ENCODE measurements at places on chromosomes 3 and 15.

- no peak overlapping the region for H3K4me3 ChIP-seq
- DNase-seq, result no peak
- H3K27me3 ChIP-seq, result no peaks in the 10 kb centered on the region
- H3K4me1 ChIP-seq, result no peaks in the 10 kb centered on the region
- no peaks in the 10 kb centered on the region for H3K36me3 ChIP-seq
- H3K27ac ChIP-seq, result no peak overlapping the region
Observed at GRCh38 chr15:53536479-53537120, 222.9 kb downstream of the WDR72 start.

GRCh38 chr15:42073418-42073817 is 20.9 kb downstream of the PLA2G4D start:
- no peaks in the 10 kb centered on the region for H3K4me1 ChIP-seq
- DNase-seq, result no peak
- no peaks in the 10 kb centered on the region for H3K27me3 ChIP-seq
- H3K27ac ChIP-seq, result no peak overlapping the region
- H3K4me3 ChIP-seq, result no peak overlapping the region

DNA sequence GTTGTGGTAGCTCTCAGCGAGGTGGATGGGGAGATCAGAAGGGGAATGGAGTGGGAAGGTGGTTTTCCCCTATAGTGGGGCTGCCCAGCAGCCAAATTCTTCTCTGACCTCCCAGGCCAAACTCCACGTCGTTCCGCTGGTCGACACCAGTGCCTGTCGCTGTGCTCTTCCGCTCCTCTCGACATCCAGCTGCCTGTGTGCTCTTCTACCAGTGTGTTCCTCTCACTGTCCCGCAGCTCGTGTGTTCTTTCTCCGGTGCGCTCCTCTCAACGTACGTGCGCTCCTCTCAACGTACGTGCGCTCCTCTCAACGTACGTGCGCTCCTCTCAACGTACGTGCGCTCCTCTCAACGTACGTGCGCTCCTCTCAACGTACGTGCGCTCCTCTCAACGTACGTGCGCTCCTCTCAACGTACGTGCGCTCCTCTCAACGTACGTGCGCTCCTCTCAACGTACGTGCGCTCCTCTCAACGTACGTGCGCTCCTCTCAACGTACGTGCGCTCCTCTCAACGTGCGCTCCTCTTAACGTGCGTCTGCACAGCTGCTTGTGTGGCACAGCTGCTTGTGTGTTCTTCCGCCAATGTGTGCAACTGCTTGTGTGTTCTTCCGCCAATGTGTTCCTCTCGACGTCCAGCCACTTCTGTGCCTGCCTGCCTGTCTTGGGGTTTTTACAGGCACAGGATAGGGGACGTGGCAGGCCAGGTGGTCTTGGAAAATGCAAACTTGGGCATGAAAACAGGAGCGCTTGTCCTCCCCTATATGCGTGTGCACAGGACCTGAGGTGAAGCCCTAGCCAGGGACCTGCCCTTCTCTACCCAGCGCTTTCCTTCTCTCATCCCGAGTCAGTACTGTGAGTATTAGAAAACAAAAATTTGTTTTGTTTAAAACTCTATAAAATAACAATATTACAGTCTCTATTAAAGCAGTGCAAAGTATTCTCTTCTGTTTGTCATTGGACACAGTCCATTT is 991.1 kb downstream of the GBE1 start:
- no peak for DNase-seq
- no peaks in the 10 kb centered on the region for H3K36me3 ChIP-seq
- no peak overlapping the region for H3K4me3 ChIP-seq
- H3K27ac ChIP-seq, result no peak overlapping the region

- no peak overlapping the region for H3K27ac ChIP-seq
- no peaks in the 10 kb centered on the region for H3K36me3 ChIP-seq
- DNase-seq, result no peak
Observed at GRCh38 chr15:68676011-68676605, 97.3 kb downstream of the CORO2B start.

- no peak for DNase-seq
- H3K4me3 ChIP-seq, result no peak overlapping the region
- H3K4me1 ChIP-seq, result peaks cover 4% of the 10 kb centered on the region
- no peak overlapping the region for H3K27ac ChIP-seq
Observed at GRCh38 chr3:45552794-45553371, 41.7 kb upstream of the LIMD1 start.

GRCh38 chr3:70982700-70983140 is 600.8 kb downstream of the FOXP1 start:
- no peaks in the 10 kb centered on the region for H3K27me3 ChIP-seq
- H3K4me3 ChIP-seq, result no peak overlapping the region
- H3K27ac ChIP-seq, result no peak overlapping the region
- peaks cover 8% of the 10 kb centered on the region for H3K4me1 ChIP-seq

DNA sequence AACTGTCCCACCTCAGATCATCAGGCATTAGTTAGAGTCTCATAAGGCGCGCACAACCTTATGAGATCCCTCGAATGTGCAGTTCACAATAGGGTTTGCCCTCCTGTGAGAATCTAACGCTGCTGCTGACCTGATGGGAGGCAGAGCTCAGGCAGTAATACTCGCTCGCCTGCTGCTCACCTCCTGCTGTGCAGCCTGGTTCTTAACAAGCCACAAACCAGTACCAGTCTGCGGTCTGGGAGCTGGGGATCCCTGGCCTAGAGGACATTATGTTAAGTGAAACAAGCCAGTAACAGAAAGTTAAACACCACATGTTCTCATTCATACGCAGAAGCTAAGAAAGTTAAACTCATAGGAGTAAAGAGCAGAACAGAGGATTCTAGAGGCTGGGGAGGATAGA is 47.0 kb downstream of the MAP3K13 start:
- no peaks in the 10 kb centered on the region for H3K4me1 ChIP-seq
- H3K36me3 ChIP-seq, result no peaks in the 10 kb centered on the region
- no peak overlapping the region for H3K4me3 ChIP-seq
- DNase-seq, result no peak
- no peaks in the 10 kb centered on the region for H3K27me3 ChIP-seq

GRCh38 chr3:150128126-150128525 is 157.4 kb upstream of the PFN2 start:
- no peaks in the 10 kb centered on the region for H3K27me3 ChIP-seq
- no peak overlapping the region for H3K4me3 ChIP-seq
- peaks cover 13% of the 10 kb centered on the region for H3K4me1 ChIP-seq
- no peak overlapping the region for H3K27ac ChIP-seq

- H3K36me3 ChIP-seq, result no peaks in the 10 kb centered on the region
- no peak for DNase-seq
- H3K4me1 ChIP-seq, result no peaks in the 10 kb centered on the region
- H3K4me3 ChIP-seq, result no peak overlapping the region
- H3K27ac ChIP-seq, result no peak overlapping the region
Observed at GRCh38 chr15:74179101-74179841, 5.8 kb downstream of the ISLR start.

DNA sequence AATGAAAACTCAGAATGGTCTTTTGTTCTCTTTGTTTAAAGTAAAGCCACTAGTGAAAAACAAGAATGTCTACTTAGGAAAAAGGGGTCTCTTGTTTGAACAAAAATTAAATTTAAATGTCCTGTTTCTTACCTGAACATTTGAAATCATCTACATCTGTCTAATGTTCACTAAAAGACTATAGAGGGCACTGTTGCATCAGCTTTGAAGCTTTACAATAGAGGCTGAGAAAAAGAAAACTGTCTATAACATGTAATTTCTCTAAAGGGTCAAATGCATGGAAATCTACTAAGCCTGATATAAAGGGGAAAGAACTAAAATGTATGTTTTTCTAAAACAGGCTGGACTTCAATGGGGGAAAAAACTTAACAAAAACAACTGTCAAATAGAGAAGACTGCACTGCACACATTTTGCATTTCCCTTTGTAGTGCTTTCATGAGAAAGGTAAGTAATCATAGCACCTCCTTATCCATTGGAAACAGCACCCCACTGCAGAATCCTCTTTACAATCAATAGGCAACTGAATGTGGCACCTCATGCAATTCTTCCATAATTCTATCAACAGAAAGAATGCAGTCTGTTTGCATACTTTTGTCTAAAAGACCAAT is 26.3 kb downstream of the DPH6 start:
- no peaks in the 10 kb centered on the region for H3K4me1 ChIP-seq
- DNase-seq, result peak; percentile 64
- no peaks in the 10 kb centered on the region for H3K36me3 ChIP-seq
- no peaks in the 10 kb centered on the region for H3K27me3 ChIP-seq
- H3K27ac ChIP-seq, result no peak overlapping the region
- H3K4me3 ChIP-seq, result no peak overlapping the region

GRCh38 chr15:81922143-81922542 is 123.7 kb downstream of the MEX3B start:
- H3K27ac ChIP-seq, result no peak overlapping the region
- H3K4me3 ChIP-seq, result no peak overlapping the region
- H3K36me3 ChIP-seq, result no peaks in the 10 kb centered on the region

GRCh38 chr3:172680684-172681083 is 30.2 kb downstream of the NCEH1 start:
- H3K27me3 ChIP-seq, result no peaks in the 10 kb centered on the region
- no peak for DNase-seq
- H3K4me3 ChIP-seq, result no peak overlapping the region
- no peaks in the 10 kb centered on the region for H3K36me3 ChIP-seq
- peak overlapping the region; percentile 19 for H3K27ac ChIP-seq

GRCh38 chr3:13146643-13147143 is 73.5 kb upstream of the IQSEC1 start:
- H3K4me1 ChIP-seq, result no peaks in the 10 kb centered on the region
- H3K27me3 ChIP-seq, result no peaks in the 10 kb centered on the region
- H3K4me3 ChIP-seq, result no peak overlapping the region

- no peak for DNase-seq
- H3K27ac ChIP-seq, result no peak overlapping the region
- no peaks in the 10 kb centered on the region for H3K27me3 ChIP-seq
- no peaks in the 10 kb centered on the region for H3K4me1 ChIP-seq
- H3K4me3 ChIP-seq, result no peak overlapping the region
- H3K36me3 ChIP-seq, result no peaks in the 10 kb centered on the region
Observed at GRCh38 chr3:16944356-16944755, 59.6 kb downstream of the PLCL2 start.

DNA sequence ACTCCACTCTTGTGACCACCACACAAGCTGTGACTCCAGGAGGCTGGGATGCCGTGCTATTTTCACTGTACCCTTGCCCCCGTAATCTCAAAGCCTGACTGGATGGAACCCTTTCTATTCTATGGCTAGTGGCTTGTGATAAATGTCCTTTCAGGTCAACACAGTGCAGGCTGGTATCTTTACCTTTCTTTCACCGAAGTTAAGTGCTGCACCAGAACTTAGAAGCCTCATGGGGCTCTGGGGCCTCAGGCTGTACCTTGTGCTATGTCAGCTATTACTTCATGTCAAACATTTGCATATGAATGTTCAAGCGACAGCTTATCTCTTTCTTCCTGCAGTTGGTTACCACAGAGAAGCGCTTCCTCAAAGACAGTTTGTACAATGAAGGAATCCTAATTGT is 66.8 kb downstream of the RPL39L start:
- peak; percentile 65 for DNase-seq
- H3K27ac ChIP-seq, result no peak overlapping the region
- peaks cover 2% of the 10 kb centered on the region for H3K4me1 ChIP-seq
- no peak overlapping the region for H3K4me3 ChIP-seq

DNA sequence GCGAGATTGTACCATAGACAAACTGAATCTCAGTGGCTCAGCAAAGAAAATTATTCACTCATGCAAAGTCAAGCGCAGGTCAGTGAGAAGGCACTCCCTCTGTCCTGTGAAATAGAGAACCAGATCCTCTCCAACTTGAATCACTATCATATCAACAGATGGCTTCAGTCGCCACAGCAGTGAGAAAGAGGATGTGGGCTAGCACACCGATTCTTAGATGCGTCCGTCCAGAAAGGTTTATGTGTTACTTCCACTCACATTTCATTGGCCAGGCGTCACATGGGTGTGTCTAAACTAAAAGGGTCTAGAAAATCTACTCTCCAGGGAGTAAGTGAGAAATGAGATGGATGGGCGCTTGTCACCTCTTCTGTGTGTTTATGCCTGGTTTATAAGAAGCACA is 141.6 kb upstream of the KBTBD8 start:
- peaks cover 2% of the 10 kb centered on the region for H3K4me1 ChIP-seq
- H3K27me3 ChIP-seq, result no peaks in the 10 kb centered on the region
- no peak for DNase-seq
- H3K4me3 ChIP-seq, result no peak overlapping the region
- H3K36me3 ChIP-seq, result no peaks in the 10 kb centered on the region

DNA sequence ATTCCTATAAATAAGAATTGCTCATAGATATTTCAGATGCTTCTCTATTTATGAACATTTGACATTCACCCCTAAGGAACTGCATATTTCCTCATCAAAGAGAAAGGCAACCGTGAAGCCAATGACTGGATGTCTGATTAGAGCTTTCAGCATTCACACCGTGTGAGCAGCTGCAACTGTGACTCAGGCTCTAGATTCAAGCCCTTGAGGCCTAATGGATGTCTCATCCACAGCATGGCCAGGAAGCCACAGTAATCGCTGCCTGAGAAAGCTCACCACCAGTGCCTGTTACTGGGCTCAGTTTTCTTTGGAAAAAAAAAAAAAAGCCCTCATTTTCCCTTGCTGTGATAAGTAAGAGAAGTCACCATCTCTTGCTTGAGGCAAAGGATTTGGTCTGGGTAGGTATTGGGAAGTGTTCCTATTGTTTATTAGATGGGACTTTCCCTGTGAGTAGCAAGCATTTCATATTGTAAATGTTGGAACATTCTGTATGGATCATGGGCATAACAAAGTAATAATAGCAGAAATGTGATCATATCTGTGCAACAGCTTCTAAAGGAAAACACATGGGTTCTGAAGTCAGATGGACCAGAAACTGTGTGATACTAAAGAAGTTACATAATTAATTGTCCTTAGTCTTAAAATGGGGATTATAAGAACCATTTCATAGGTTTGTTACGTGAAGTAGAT is 783.7 kb downstream of the AGBL1 start:
- H3K4me3 ChIP-seq, result no peak overlapping the region
- H3K27me3 ChIP-seq, result no peaks in the 10 kb centered on the region

DNA sequence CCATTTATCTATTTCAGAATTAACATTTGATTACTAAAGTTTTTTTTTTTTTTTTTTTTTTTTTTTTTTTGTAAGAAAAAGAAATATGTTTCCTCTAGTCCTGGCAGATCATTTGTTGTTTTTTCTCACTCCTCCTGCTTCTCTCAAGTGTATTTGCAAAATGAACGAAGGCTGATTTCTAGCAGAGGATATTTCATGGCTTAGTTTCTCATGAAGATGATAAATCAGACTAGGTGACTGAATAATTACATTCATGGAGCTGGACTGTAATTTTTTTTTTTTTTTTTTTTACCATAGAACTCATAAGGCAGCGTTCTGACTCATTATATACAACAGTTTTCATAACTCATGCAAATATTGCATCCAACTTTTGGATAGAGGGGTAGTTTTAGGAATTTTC is 332.5 kb upstream of the SEMA6D start:
- H3K4me3 ChIP-seq, result no peak overlapping the region
- H3K27ac ChIP-seq, result no peak overlapping the region
- peaks cover 4% of the 10 kb centered on the region for H3K4me1 ChIP-seq
- H3K36me3 ChIP-seq, result no peaks in the 10 kb centered on the region
- H3K27me3 ChIP-seq, result no peaks in the 10 kb centered on the region
- no peak for DNase-seq

GRCh38 chr15:34802371-34802770 is 7.0 kb upstream of the ACTC1 start:
- H3K27ac ChIP-seq, result no peak overlapping the region
- no peaks in the 10 kb centered on the region for H3K36me3 ChIP-seq
- peaks cover 8% of the 10 kb centered on the region for H3K4me1 ChIP-seq
- no peak for DNase-seq
- H3K27me3 ChIP-seq, result no peaks in the 10 kb centered on the region

GRCh38 chr3:58106640-58107039 is 98.4 kb downstream of the FLNB start:
- H3K4me3 ChIP-seq, result no peak overlapping the region
- H3K4me1 ChIP-seq, result no peaks in the 10 kb centered on the region
- no peak overlapping the region for H3K27ac ChIP-seq
- H3K27me3 ChIP-seq, result no peaks in the 10 kb centered on the region
- H3K36me3 ChIP-seq, result peaks cover 8% of the 10 kb centered on the region

GRCh38 chr3:99315896-99316295 is 322.5 kb upstream of the COL8A1 start:
- no peak overlapping the region for H3K27ac ChIP-seq

Data from mesendoderm (in vitro differentiated cells).